Body of pancreas (tissue), 4 donors: ENCODE measurements at places on chromosomes 12 and 14.

DNA sequence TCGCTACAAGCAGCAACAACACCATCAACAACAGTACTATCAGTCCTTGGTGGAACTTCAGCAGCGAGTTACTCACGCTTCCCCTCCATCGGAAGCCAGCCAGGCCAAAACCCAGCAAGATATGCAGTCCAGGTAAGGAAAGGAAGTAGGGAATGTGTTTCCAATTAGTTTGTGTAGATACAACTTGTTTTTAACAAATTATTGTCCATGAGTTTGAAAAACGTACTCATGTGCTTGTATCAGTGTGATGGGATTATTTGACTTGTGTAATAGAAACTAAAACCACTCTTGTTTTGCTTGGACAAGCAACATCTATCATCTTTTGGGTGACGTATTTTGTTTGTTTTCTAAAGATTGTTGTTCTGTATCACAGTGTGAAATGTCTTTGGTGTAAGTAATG, 137.9 kb downstream of the NAV3 start:
- H3K27me3 ChIP-seq, result no peaks in the 10 kb centered on the region
- H3K4me3 ChIP-seq, result no peak overlapping the region
- DNase-seq, result no peak

DNA sequence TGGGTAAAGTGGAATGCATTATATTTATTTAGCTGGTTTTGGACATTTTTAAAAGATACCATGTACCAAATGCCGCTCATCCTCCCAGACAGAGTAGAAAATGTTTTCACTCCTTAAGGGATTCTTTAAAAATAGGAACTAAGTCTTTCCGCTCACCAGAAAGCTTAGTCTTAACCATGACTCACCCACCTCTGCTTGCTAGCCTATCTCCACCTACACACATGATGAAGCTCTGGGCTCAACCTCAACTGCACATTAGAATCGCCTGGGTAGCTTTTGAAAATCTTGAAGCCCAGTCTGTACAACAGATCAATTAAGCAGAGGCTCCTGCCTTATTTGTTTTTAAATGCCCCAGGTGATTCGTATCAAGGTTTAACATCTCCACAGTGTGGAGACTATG, 260.5 kb downstream of the NEDD1 start:
- H3K27me3 ChIP-seq, result no peaks in the 10 kb centered on the region
- H3K36me3 ChIP-seq, result no peaks in the 10 kb centered on the region
- H3K27ac ChIP-seq, result no peak overlapping the region

- no peaks in the 10 kb centered on the region for H3K36me3 ChIP-seq
- no peaks in the 10 kb centered on the region for H3K27me3 ChIP-seq
- peak; percentile 67 for DNase-seq
- no peak overlapping the region for H3K4me3 ChIP-seq
- H3K27ac ChIP-seq, result peak overlapping the region; percentile 46
- H3K4me1 ChIP-seq, result peaks cover 28% of the 10 kb centered on the region
Measured at GRCh38 chr12:28574746-28575592, 384.7 kb downstream of the CCDC91 start.

DNA sequence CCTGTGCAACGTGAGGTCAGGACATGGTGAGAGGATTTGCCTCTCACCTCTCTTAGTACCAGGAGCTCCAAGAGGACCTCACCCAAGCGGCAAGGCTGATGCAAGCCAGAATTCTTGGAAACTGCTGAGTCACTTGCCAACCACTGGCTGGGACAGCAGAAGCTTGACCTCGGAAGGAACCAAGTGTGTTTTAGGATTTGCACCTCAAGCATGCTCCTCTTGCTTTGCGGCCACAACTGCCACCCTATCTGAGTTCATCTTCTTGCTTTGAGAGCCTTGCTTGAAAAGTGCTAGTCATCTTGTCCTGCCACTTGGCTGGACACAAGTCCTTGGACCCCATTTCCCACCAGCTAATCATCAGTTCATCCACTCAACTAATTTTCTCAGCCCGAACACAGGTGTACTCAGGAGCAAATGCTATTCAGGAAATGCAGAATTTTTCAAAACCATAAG, 195.8 kb downstream of the SLC25A21 start:
- peak; percentile 8 for DNase-seq
- no peaks in the 10 kb centered on the region for H3K4me1 ChIP-seq
- no peak overlapping the region for H3K4me3 ChIP-seq
- H3K36me3 ChIP-seq, result no peaks in the 10 kb centered on the region
- no peaks in the 10 kb centered on the region for H3K27me3 ChIP-seq

- no peak overlapping the region for H3K4me3 ChIP-seq
- no peaks in the 10 kb centered on the region for H3K36me3 ChIP-seq
- no peaks in the 10 kb centered on the region for H3K27me3 ChIP-seq
- H3K27ac ChIP-seq, result no peak overlapping the region
- H3K4me1 ChIP-seq, result peaks cover 15% of the 10 kb centered on the region
Measured at GRCh38 chr12:120101182-120101581, 15.4 kb downstream of the RAB35 start.

- H3K27me3 ChIP-seq, result no peaks in the 10 kb centered on the region
- no peaks in the 10 kb centered on the region for H3K4me1 ChIP-seq
- H3K36me3 ChIP-seq, result no peaks in the 10 kb centered on the region
- no peak overlapping the region for H3K27ac ChIP-seq
- DNase-seq, result no peak
Measured at GRCh38 chr14:77570706-77571268, 45.6 kb downstream of the SPTLC2 start.

- no peaks in the 10 kb centered on the region for H3K4me1 ChIP-seq
- H3K4me3 ChIP-seq, result no peak overlapping the region
- H3K27ac ChIP-seq, result no peak overlapping the region
Measured at GRCh38 chr12:103456006-103456405, 39.8 kb downstream of the C12orf42 start.

- H3K4me3 ChIP-seq, result no peak overlapping the region
- no peaks in the 10 kb centered on the region for H3K36me3 ChIP-seq
- no peak for DNase-seq
- peaks cover 47% of the 10 kb centered on the region for H3K4me1 ChIP-seq
- H3K27ac ChIP-seq, result peak overlapping the region; percentile 25
- no peaks in the 10 kb centered on the region for H3K27me3 ChIP-seq
Measured at GRCh38 chr12:54350743-54351142, 13.5 kb downstream of the GPR84 start.

- H3K36me3 ChIP-seq, result no peaks in the 10 kb centered on the region
- H3K4me1 ChIP-seq, result no peaks in the 10 kb centered on the region
- no peak for DNase-seq
- H3K27me3 ChIP-seq, result no peaks in the 10 kb centered on the region
- no peak overlapping the region for H3K27ac ChIP-seq
Measured at GRCh38 chr14:89507521-89507920, 90.5 kb upstream of the FOXN3 start.

- H3K27me3 ChIP-seq, result no peaks in the 10 kb centered on the region
- no peak overlapping the region for H3K27ac ChIP-seq
- no peak overlapping the region for H3K4me3 ChIP-seq
- no peak for DNase-seq
- H3K4me1 ChIP-seq, result peaks cover 6% of the 10 kb centered on the region
- H3K36me3 ChIP-seq, result no peaks in the 10 kb centered on the region
Measured at GRCh38 chr12:130661059-130661458, 55.0 kb downstream of the RIMBP2 start.

GRCh38 chr12:11656550-11656949, 7.1 kb downstream of the ETV6 start:
- H3K4me1 ChIP-seq, result peaks cover 61% of the 10 kb centered on the region
- no peak overlapping the region for H3K27ac ChIP-seq
- no peaks in the 10 kb centered on the region for H3K27me3 ChIP-seq
- no peak overlapping the region for H3K4me3 ChIP-seq
- no peak for DNase-seq

DNA sequence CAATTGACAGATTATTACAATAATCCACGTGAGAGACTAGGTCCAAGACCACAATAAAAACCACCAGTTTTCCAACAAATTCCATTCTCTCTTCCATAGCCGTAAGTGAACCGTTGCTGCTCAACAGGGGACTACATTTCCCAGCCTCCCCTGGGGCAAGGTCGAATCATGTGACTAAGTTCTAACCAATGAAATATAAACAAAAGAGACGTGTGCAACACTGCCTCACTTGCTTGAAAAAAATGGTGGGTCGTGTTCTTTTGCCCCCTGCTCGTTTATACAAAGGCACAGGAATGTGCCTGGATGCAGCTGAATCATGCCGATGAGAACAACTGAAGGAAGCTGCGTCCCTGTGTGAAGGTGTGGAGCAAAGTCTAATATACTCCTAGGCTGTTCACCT, 51.1 kb downstream of the HSPB8 start:
- H3K4me1 ChIP-seq, result no peaks in the 10 kb centered on the region
- no peaks in the 10 kb centered on the region for H3K27me3 ChIP-seq
- peak; percentile 14 for DNase-seq
- no peak overlapping the region for H3K27ac ChIP-seq
- H3K4me3 ChIP-seq, result no peak overlapping the region

GRCh38 chr12:85036234-85036707, at the start of the genes LRRIQ1 and TSPAN19:
Gene LRRIQ1, plus strand, starts transcription at chr12:85036351. Its CDS starts 1,826 bp downstream, at chr12:85038177.
Gene TSPAN19, minus strand, starts transcription at chr12:85036277. Its CDS starts 6,331 bp downstream, at chr12:85029946.
- peak; percentile 83 for DNase-seq
- no peak within 1 kb of the TSS for H3K27ac ChIP-seq
- no peaks in the 10 kb centered on the region for H3K27me3 ChIP-seq
- no peaks in the 10 kb centered on the region for H3K4me1 ChIP-seq
- H3K4me3 ChIP-seq, result no peak within 1 kb of the TSS

DNA sequence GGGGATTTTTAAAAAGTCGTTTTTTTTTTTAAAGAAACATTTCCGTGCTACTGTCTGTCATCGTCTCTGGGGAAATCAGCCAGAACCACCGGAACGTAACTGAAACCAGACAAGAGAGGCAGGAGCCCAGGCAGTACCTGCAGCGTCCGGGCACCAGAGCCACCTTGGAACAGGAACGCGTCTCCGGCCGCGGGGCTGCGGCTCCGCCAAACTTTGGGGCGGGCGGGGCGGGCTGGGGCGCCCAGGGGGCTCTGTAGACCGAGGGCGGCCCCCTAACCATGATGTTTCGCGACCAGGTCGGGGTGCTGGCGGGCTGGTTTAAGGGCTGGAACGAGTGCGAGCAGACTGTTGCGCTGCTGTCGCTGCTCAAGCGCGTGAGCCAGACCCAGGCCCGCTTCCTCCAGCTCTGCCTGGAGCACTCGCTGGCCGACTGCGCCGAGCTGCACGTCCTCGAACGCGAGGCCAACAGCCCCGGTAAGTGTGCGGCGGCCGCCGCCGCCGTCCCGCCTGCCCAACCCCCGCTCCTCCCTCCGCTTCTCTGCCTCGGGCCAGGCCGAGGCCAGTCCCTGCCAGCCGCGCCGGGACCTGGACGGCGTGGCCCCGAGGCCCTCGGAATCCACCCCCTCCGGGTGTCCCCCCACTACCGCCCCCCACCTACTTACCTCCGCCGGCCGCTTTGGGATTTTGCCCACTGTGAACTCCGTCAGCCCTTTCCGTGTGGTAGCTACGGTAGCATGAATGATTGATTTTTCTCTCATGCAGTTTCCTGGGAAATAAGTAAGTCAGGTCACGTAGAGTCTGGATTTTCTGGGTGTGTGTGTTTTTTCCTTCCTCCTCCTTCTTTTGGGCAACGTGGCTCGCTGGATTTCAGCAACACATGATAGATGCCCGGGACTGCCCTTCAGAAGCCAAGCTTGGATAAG, 972 bp downstream of the SAMD4A start:
- H3K27me3 ChIP-seq, result no peaks in the 10 kb centered on the region
- H3K4me1 ChIP-seq, result peaks cover 19% of the 10 kb centered on the region
- H3K4me3 ChIP-seq, result peak overlapping the region; percentile 59
- DNase-seq, result peak; percentile 51

DNA sequence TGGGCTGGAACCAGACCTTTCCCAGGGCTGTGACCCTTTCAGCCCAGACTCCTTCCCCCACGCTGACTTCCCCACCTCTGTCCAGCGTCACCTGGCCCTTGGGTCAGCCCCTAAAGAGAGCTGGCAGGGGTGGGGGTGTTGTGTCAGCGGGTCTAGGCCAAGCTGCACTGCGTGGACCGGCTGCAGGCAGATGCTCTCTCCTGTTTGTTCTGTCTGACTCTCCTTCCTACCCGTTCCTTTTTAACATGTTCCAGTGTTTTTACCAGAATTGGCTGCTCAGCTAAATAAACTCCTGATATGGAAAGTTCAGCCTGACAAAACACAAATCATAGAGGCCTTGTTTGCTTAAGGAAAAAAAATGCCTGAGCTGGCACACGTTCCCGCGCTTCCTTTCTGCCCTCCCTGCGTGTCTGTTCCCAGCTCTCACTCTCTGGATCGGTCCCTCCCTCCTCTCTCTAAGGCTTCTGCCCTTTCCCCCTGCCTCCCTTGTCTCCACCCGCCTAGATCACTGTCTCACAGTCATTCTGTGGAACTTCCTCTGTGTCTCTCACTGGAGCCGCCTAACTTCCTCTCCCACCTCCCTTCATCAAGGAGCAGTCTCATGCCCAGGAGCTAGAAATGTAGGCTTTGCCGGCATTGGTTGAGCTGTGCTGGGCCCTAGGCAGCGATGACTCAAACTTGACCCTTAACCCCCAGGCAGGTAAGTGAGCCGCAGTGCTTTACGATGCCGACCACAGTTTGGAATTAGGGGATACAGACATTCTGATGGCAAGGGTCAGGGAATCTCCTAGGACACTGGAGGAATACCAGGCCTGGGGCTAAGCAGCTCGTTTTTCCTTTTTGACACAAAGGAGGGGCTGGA, 15.5 kb upstream of the MLXIP start:
- peak; percentile 81 for DNase-seq
- H3K4me1 ChIP-seq, result peaks cover 50% of the 10 kb centered on the region
- H3K27ac ChIP-seq, result peak overlapping the region; percentile 88

DNA sequence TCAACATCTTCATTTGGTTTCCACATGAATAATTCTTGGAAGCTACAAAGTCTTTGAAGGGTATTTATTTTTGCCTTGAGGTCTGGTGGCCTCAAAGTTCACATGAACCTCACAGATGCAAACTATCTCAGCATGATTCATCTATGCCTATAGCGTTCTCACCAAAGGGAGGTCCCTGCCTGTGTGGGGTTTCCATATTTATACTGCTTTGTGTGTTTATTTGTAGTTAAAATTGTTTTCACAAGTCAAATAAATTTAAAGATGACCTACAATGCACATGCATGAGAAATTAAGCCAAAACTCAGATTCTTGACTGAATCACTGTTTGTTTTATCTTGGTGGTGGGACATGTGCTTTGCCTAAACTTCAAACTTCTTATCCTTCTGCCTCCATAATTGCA, 176.7 kb downstream of the PPM1H start:
- H3K36me3 ChIP-seq, result no peaks in the 10 kb centered on the region
- no peak overlapping the region for H3K4me3 ChIP-seq
- no peaks in the 10 kb centered on the region for H3K27me3 ChIP-seq
- H3K4me1 ChIP-seq, result peaks cover 17% of the 10 kb centered on the region
- H3K27ac ChIP-seq, result no peak overlapping the region

- H3K4me1 ChIP-seq, result peaks cover 40% of the 10 kb centered on the region
- no peaks in the 10 kb centered on the region for H3K27me3 ChIP-seq
- no peak for DNase-seq
- H3K27ac ChIP-seq, result no peak overlapping the region
- H3K36me3 ChIP-seq, result no peaks in the 10 kb centered on the region
Measured at GRCh38 chr14:64391113-64391725, 3.1 kb downstream of the MTHFD1 start.

- no peak overlapping the region for H3K4me3 ChIP-seq
- no peaks in the 10 kb centered on the region for H3K36me3 ChIP-seq
- no peak for DNase-seq
- no peaks in the 10 kb centered on the region for H3K27me3 ChIP-seq
- no peak overlapping the region for H3K27ac ChIP-seq
Measured at GRCh38 chr14:22036541-22037239, 363.1 kb upstream of the OR4E1 start.
